H54 (cell line): ENCODE measurements at places on chromosomes 2 and 18.
A peak's percentile ranks its signal among the peaks of the same experiment; 100 is the strongest.

GRCh38 chr2:29326926-29327325 lies 211.7 kb downstream of the CLIP4 start:
- DNase-seq: no peak

- no peak for DNase-seq
Measured at GRCh38 chr2:135299165-135299564, 231.9 kb downstream of the ZRANB3 start.

- DNase-seq: no peak
Measured at GRCh38 chr2:40455661-40456060, 3.8 kb upstream of the SLC8A1 start.

DNA sequence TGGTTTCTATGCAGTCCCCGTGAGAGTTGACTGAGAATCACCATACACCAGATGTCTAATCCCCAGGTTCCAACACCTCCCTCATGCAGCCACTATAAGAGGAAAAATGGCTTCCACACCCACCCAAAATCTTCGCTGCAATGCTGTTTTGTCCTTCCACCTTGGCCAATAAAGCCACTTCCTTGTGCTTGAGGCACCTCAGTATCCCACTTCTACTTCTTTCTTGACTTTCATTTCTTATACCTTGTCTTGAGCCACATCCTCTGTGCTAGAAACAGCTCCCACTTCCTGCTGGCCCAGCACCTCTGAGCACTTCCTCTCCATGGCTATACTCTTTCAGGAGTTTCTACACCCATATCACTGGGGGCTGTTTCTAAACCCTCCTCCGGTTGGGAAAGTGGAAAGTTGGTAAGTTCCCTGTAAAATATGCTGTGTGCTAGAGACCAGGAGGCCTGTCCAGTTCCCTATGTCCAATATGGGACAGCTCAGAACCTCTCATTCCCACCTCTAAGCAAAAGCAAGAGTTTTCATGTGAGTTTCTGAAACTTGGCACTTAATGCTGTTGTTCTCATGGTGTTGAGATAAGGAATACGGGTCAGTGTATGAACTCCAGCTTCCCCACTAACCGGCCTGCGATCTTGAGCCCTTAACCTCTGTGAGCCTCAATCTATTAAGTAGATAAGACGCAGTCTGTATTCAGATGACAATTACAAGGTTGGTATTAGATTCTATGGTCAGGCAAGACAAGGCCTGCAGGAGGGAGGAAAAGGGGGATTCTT lies 209.1 kb upstream of the ID2 start:
- DNase-seq: no peak

DNA sequence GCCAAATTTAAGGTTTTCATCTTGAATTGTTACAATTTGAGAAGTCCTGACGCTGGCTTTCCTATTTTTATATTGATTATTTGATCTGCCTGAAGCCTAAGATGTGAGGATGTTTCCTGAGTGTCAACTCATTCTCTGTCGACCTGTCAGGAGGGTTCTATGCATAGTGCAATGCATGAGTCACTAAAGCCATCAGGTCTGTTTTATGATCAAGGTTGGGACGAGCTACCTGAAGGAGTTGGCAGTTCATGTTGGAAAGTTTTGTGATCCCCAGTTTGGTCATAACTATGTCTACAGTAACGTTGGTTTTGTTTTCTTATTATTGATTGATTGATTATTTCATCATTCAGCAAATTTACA lies 71.2 kb downstream of the NABP1 start:
- no peak for DNase-seq

- DNase-seq: no peak
Measured at GRCh38 chr2:211901226-211901846, 637.3 kb downstream of the ERBB4 start.

GRCh38 chr2:17752892-17753802 lies 463 bp downstream of the SMC6 start:
- DNase-seq: peak; percentile 6

GRCh38 chr18:12779456-12779855 lies 76.6 kb downstream of the PSMG2 start:
- DNase-seq: no peak

DNA sequence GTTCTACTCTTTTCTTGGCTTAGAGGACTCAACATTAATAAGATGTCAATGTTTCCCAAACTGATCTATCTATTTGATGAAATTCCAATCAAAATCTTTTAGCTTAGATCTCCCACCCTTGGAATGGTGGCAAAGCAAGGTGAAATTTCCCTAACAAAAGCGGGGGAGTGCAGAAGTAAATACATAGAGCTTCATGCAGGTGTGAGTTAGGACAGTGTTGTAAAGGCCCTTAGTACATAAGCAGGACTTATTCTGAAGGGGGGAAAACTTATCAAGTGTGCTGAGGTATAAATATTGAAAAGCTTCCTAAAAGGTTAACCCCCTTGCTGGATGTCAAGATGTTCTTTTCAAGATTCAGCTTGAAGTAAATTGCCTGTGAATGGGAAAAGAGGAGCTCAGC lies 608.6 kb upstream of the CELF4 start:
- no peak for DNase-seq

GRCh38 chr2:228516019-228516418 lies 334.5 kb upstream of the SPHKAP start:
- no peak for DNase-seq

GRCh38 chr2:139217641-139218040 lies 437.5 kb upstream of the NXPH2 start:
- no peak for DNase-seq

- no peak for DNase-seq
Measured at GRCh38 chr2:61044636-61045035, 21.0 kb upstream of the SANBR start.

DNA sequence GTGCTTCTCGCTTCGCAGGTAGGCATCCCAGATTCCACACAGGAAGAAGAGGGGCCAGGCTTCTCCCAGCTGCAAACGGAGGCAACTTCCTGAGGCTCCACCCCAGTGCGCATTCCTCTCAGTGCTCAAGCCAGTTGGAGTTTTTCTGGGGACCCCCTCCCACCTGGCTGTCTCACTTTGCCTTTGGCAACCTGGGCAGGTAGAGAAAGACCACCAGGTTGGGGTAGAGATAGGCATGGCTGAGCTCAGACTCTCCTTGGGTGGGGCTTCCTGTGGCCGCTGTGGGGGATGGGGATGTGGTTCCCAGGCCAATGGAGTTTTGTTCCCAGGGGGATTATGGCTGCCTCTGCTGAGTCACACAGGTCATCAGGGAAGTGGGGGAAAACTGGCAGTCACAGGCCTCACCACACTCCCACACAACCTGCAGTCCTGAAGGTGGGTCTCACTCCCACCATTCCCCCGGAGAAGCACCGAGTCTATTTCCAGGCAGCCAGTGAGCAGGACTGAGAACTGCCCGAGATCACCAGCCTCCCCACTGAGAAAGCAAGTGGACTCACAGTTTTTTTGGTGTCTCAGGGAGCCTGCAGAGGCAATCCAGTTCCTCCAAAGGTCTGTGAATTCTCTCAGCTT lies 38.1 kb downstream of the SLC39A10 start:
- DNase-seq: no peak

- DNase-seq: no peak
Measured at GRCh38 chr18:8221452-8221851, 387.8 kb upstream of the RAB12 start.

DNA sequence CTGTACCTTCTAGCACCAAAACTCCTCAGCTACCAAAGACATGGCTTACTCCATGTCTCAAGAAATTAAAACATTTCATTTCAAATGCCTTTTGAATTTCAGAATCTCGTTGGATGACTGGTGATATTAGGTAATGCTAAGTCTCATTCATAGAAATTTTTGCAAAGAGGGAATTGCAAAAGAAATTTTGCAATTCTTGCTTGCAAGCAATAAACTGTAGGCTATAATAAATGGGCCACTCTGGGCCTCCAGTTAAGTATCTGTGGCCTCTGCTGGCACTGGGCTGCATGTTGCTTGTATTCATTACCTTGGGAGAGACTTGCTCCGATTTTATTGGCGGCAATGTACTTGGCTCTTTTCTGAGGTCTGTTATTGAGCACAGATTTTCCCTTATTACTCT lies 2.8 kb upstream of the LCLAT1 start:
- no peak for DNase-seq

DNA sequence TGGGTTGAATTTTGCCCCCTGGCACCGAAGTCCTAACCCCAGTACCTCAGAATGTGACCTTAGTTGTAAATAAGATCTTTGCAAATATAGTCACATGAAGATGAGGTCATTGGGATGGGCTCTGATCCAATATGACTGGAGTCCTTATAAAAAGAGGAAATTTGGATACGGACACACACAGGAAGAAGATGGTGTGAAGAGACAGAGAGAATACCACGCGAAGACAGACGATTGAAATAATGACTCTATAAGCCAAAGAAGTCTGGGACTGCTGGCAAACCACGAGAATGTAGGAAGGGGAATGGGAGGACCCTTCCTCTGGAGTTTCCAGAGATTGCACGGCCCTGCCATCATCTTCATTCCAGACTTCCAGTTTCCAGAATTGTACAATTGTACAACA lies 98.6 kb downstream of the CPO start:
- DNase-seq: no peak

GRCh38 chr2:239275847-239276831 lies 124.7 kb downstream of the HDAC4 start:
- no peak for DNase-seq

DNA sequence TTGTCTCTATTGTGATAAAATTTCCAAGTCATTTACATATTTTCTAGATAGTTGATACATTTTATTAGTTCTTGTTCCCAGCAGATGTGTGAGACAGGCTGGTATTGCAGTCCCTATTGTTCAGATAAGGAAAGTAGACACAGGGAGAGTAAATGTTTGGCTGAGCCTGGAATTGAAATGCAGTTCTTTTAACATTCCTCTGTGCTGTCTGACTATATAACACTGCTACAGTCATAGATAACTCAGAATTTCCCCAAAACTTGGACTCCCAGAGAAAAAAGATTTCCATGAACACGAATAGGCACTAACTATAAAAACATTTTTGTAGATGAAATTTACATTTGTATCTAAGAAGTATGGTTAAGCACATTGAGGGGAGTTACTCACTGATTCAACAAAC lies 71.4 kb downstream of the PLCL1 start:
- DNase-seq: no peak

GRCh38 chr18:62526098-62527025 lies 3.5 kb downstream of the ZCCHC2 start:
- peak; percentile 72 for DNase-seq

GRCh38 chr2:191649519-191649918 lies 28.4 kb upstream of the NABP1 start:
- no peak for DNase-seq

DNA sequence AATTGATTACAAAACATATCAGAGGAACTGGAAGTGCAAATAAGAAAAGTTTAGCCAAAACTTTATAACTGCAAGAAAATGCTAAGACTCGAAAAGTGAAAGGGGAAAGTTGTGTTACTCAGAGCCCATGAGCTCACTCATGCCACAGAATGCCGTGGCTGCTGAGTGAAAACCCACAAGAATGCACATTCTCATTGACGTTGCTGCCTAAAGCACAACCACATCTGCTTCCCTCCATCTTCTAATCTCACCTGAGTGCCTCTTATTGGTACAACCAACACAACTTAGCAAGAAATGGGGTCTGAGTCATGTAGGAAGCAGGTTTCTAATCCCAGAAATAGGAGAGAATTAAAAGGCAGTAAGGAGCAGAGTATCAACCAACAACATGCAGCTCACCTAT lies 259.7 kb downstream of the LNPK start:
- DNase-seq: peak; percentile 11

DNA sequence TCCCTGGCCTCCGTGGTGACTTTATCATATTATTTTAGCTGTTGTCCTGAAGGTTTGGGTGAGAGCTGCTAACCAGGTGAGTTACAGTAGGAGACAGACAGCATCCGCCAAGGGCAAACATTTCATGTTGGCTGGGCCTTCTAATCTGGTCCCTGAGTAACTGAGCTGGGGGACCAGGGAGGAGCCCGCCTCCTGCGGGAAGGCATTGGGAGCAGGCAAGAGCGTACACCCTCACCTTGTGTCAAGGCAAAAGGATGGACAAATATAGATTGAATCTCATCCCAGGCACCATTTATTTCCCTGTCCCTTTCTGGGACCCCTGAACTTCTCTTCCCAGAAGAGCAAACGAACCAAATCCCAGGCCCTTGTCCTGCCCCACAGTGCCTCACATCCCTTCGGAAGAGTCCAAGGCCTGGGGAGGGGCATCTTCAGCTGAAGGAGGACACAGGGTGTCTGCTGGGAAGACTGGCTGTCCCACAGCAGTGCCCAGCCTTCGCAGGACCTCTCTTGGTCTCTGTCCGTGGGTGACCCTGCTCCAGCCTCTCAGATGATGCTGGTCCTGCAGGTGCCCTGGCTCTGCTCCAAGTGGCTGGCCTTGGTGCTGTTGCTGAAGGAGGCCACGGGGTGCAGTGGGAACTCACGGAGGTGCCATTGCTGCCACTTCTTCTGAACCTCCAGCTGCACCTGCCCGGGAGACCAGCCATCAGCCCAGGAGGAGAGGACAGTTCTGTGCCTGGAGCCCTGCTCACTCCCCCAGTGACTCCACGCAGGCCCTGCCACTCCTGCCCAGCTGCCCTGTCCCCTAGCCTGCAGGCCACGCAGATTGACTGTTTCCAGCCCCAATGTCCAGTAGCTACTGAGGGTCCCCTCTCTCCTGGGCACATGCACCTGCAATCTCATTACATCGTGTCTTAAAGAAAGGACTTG lies 8.2 kb downstream of the TMEM37 start:
- DNase-seq: no peak

DNA sequence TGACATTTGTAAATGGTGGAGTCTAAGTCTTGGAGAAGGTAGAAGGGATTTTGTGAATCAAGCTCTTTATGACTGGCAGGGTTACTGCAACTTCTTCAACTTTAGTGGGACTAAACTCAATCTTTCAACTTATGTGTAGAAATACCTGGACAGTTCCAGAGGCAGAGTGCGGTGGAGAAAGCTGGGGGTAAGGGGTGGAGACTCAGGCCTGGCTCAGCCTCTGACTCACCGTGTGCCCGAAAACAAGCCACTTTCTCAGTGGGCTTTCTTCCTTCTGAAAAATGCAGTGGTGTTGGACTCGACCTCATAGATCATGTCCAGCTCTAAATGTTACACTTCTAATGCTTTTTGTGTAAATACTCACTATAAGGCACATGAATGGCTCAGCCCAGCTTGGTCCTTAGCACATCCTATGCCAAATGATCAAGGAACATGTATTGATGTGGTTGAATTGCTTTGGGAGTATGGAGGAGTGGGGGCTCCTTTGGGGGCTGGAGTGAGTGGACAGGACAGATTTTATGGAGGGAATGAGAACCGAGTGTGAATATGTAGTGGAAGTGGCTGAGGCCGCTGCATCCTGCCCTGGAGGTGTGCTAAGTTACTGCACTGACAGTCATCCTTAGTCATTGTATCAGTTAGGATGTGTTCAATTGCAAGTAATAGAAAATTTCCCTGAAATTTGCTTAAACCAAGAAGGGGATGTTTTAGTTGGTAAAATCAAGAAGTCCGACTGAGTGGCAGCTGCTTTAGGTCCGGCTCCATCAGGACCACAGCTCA lies 32.2 kb upstream of the IGFBP5 start:
- no peak for DNase-seq

- DNase-seq: no peak
Measured at GRCh38 chr18:65422544-65423136, 328.2 kb upstream of the CDH7 start.

DNA sequence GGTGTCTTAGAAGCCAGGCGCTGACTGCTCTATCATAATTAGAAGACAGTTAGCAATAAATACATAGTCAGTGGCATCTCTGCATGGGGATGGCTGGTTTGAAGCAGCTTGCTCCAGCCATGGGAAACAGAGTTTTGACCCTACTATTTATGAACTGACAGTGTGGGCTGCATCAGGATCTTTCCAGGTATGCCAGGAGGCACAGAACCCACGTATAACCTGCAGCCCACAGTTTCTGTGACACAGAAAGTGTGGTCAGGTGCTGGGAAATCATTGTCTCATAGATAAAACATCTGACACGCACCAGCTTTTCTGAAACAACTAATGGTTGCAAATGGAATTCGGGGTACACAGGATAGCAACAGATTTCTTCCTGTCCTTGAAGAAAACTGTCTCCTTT lies 34.7 kb downstream of the INPP4A start:
- DNase-seq: no peak
